ACHN (cell line): ENCODE measurements at places on chromosomes 16 and 17.
A peak's percentile ranks its signal among the peaks of the same experiment; 100 is the strongest.

DNA sequence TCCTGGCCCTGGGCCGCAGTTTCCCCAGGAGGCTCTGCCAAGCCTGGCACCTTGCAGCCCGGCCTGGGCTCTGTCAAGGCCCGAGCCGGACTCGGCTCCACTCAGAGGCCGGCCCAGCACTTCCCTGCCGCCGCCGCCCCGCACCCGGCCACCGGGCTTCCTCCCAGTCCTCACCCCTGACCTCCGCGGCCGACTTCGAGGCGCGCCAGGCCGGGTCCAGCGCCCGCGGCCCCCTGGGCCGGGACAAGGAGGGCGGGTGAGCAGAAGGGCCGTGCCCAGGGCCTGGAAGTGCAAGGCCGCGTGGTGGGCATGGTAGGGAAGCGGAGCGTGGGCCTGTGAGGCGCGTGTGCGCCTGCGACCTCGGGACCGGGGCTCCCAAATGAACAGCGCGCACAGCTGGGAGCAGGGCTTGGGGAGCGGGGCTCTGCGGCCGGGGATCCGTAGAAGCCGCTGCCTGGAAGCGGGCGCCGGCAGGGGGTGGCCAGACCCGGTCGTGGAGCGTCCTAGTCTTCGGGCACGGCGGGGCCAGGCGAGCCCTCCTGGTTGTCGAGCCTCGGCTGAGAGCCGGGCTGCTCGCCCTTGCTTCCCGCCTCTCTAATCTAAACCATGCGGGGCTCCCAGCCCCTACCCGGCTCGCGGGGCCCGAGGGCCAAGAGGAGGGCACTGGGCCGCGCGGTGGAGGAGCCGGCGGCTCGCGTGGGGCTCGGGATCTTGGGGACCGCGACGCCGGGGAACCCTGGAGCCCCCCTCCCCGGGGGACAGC, 503 bp upstream of the TBX4 start:
- no peak for DNase-seq

DNA sequence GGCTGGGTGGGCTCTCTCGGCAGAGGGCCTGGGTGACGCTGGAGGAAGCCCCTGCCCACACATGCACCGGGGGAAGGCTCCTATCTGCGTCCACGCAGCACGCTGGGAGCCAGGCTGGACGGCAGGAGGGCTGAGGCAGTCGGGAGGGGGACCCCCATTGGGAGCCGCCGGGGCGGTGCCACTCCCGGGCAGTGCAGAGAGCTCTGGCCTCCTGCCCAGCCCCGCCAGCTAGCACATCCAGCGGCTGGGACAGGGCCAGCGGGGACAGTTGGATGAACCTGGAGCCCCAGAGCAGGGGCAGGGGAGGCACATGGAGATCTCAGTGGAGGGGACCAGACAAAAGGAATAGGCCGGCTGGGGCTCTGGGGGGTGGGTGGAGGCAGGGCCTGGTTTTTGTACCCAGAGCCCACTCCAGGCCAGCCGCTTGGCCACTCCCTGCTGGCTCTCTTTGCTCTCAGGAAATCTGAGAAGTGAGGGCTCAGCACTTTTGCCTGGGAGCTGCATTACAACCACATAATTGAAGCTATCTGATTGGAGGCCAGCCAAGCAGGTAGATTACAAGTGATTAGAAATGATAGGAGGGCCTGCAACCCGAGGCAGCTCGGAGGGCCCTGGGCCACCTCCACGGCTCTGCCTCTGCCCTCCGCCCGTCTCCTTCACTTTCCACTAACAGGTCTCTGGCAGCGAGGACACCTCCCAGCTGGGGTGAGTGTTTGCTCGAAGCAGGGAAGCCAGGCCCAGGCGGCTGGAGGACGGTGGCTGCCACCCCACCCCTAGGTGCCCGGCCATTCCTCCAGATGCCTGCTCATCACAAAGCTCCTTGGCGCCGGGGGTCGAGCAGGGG, 40.1 kb downstream of the ENGASE start:
- DNase-seq: no peak

DNA sequence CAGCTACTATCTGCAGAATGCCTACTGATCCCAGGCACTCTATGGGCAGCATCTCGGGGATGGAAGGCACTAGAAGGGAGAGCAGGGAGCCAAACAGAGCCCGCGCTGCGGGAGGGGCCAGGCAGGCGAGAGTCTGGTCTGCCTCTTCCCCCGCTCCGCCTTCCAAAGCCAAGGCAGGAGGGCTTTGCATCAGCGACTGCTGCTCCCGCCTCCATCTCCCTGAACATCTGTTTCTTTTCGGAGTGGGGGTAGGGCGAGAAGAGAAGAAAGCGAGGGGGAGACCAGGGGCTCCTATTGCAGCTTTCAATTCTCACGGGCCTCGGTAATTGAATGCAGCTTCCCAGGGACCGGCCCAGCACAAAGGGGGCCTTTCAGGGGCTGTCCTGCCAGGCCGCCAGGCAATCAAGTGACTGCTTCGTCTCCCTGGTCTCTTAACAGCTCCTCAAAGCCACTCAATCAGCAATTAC, 31.4 kb upstream of the CDC42EP4 start:
- no peak for DNase-seq

DNA sequence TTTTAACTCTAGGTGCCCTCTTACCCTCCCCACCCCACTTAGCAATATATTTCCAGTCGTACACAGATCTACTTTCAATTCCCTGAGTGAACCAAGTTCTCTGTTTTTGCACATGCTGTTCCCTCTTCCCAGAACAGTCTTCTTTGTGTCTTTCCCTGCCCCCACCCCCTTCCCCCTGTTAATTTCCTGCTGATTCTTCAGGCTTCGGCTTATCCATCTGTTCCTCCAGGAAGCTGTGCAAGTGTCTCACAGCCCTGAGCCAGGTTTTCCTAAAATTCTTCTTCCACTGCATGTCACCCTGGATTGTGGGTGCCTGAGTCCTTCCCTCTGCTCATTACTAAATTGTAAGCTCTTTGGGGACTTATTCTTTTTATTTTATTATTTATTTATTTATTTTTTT, 12.4 kb upstream of the SPOP start:
- no peak for DNase-seq

GRCh38 chr16:67666032-67666551, 458 bp downstream of the ENKD1 start:
- DNase-seq: peak; percentile 61

DNA sequence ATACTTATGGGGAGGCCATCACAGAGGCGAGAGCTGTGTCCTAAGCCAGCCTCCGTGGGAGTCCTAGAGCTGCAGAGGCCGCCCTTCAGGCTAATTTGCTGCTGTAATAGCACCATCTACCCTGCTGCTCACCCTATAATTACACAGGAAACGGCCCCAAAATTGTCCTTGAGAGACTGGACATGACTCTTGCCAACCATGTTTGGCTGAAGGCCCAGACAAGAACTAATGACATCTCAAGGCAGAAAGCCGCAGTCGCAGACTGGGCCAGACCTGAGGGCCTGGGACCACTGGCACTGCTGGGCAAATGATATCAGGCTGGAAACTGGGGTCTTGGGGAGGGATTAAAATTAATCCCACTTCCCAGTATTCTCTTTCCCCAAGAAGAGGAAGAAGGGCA, 24.1 kb downstream of the PSMD7 start:
- DNase-seq: no peak

DNA sequence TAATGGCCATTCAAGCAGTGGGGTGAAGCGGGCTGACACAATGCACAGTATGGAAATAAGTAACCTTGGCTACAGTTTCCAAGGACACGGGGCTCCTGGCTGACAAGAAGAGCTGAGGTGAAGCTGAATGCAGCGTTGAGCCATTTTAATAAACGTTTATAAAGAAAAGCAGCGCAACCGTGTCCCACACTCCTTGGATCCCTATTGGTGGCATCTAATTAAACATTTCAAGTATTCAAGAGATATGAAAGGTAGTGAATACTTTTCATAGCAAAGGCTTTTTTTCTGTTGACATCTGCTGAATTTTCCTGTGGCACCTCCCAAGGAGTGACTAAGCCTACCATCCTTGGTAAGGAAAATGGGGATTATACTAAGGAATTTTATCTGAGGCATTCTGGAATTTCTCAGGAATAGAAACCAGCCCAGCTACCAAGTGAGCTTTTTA, 26.5 kb downstream of the DUSP14 start:
- DNase-seq: no peak

GRCh38 chr17:50557630-50558029, 2.9 kb upstream of the CACNA1G start:
- DNase-seq: no peak

- no peak for DNase-seq
These were observed 88.4 kb downstream of the CDH13 start for GRCh38 chr16:82715160-82715559.

DNA sequence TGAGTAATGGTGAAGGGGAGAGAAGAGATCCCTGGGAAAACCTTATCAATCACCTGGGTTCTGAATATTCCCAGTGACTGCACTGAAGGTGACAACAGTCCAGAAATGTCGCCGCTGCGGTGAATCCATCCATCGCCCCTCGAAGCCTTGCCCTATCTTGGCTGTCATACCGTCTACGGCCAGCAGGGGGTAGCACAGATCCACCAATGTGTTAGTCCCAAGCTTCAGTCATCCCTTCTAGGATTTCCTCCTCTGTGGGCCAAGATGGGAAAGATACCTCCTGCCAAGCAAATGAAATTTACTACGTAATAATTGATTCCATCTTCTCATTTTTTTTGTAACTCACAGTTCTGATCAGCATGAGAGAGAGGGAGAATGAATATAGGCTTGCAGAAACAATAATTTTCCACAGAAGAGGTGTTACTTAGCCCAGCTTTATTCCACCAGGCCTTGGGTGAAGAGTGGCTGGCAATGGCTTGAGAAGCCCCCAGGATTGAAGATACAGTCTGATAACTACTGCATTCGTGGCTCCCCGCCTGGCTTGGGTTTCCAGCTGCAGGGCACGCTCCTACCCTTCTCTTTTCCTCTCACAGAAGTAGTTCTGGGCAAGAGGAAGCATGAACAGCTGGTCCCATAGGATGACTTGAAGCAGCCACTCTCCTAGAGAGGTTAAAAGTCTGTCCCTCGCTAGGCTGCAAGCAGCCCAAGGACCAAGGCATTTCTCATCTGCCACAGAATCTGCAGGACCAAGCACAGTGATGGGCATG, 2.6 kb upstream of the FMNL1 start:
- DNase-seq: peak; percentile 84

- DNase-seq: peak; percentile 36
These were observed 656 bp upstream of the GEMIN4 start for GRCh38 chr17:752620-753219.

- no peak for DNase-seq
These were observed 24.3 kb downstream of the KCNJ16 start for GRCh38 chr17:70099294-70099693.
